Omental fat pad (tissue), 4 donors: ENCODE measurements at places on chromosomes 6 and 20.
A peak's percentile ranks its signal among the peaks of the same experiment; 100 is the strongest.

GRCh38 chr20:32828029-32828680 is 8.4 kb downstream of the MAPRE1 start:
- no peak for DNase-seq

GRCh38 chr6:150788089-150788488 is 77.4 kb upstream of the MTHFD1L start:
- DNase-seq = no peak

DNA sequence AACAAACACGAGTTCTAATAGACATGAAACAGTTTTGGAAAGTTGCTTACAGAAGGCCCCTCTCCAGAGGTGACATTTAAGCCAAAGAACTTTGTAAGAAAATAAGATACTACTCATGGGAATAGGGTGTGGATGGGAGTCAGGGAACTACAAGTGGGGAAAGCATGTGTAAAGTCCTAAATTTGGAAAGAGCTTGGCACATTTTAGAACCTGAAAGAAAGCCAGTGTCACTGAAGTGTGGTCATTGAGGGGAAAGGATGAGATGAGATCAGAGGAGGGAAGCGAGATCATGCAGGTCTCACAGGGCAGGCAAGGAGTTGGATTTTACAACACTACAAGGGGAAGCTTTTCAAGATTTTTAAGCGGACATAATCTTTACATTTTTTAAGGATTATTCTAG is 38.0 kb downstream of the VGLL2 start:
- no peak for DNase-seq

- DNase-seq = no peak
Observed at GRCh38 chr6:71414486-71414885, 125.9 kb downstream of the OGFRL1 start.

DNA sequence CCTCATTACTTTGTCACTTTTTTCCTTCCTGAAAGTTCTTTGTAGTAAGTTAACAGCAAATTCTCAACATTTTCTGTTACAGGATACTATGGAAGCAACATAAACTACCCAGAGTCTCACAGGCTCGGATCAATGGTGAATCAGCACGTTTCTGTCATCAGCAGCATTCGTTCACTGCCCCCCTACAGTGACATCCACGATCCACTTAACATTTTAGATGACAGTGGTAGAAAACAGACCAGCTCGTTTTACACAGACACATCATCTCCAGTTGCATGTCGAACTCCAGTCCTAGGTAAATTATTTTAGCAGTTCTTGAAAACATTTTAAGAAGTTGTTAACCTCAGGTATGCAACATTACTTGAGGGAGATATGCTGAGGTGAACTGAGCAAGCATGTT is 51.6 kb downstream of the RFX6 start:
- no peak for DNase-seq

GRCh38 chr20:15091421-15092037 is 754.1 kb upstream of the FLRT3 start:
- no peak for DNase-seq

GRCh38 chr6:52557389-52558265 is 19.2 kb downstream of the TRAM2 start:
- DNase-seq = no peak

- DNase-seq = no peak
Observed at GRCh38 chr6:55108134-55109130, 65.9 kb upstream of the HCRTR2 start.

DNA sequence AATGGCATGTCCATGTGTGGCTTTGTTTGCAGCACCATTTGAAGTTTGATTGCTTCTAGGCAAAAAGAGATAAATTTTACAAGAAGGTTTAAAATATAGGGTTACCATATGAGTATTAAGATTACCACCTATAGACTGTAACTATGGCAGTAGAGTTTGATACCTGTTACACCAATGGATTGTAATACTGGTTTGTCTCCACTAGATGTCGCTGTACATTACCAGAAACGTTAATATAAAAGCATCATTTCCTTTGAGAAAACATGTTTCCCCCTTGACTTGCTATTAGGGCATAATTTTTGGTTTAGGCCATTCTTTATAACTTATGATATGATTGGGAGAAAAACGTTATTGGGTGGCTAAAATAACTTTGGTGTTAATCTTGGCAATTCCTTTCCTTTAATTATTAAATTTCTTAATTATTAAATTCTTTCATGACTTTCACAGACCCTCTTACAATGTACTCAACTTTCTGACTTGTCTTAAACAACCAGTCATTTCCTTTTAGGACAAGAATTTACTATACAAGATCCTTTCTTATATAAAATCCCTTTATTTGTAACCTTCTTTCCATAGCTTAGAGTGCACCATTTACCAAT is 42.8 kb downstream of the HLA-DPB1 start:
- no peak for DNase-seq

- DNase-seq = no peak
Observed at GRCh38 chr6:26057899-26058298, 29.3 kb upstream of the HFE start.

- DNase-seq = no peak
Observed at GRCh38 chr6:52388790-52389189, 26.8 kb downstream of the PAQR8 start.

- no peak for DNase-seq
Observed at GRCh38 chr6:74731931-74732330, 473.9 kb downstream of the COL12A1 start.

GRCh38 chr6:32603888-32604287 is 14.2 kb upstream of the HLA-DRB1 start:
- DNase-seq = no peak

DNA sequence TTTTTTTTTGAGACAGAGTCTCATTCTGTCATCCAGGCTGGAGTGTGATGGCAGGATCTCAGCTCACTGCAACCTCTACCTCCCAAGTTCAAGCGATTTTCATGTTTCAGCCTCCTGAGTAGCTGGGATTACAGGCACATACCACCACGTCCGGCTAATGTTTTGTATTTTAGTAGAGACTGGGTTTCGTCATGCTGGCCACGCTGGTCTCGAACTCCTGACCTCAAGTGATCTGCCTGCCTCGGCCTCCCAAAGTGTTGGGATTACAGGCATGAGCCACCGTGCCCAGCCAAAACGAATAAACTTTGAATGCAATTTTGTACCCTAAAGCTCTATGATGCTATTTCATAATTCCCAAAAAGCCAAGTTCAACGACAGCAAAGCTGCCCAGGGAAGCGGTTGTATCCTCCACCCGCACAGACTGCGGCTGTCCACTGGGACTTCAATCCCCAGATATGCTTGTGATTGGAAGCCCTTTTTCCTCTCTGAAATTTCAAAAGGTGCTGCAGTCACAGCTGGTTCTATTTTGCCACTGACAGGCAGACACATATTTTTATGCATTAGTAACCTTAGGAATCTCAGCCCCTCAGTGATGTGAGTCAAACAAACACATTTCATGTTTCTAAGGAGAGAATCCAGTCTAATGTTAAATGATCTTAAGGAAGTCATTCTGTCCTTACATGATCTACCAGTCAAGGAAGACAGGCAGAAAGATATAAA is 8.7 kb upstream of the RAMACL start:
- DNase-seq = no peak

DNA sequence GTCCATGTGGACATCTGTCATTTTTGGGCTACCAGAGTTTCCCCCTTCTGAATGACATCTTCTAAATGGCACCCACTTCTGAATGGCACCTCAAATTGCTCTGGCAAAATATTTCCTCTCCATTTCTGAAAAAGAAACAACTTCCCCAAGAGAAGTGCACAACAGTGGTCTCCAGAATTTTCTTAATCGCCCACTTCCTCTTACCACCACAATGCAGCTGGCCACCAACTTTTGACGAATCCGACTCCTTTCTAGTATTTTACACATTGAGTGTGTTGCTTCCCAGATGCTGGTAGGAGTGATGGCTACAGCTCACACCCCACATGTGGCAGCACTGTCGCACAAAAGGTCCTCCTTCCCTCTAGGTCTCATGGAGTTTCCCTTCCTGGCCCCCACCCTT is 216.1 kb downstream of the FOXA2 start:
- DNase-seq = no peak

GRCh38 chr6:137659871-137660270 is 165.7 kb upstream of the OLIG3 start:
- no peak for DNase-seq

DNA sequence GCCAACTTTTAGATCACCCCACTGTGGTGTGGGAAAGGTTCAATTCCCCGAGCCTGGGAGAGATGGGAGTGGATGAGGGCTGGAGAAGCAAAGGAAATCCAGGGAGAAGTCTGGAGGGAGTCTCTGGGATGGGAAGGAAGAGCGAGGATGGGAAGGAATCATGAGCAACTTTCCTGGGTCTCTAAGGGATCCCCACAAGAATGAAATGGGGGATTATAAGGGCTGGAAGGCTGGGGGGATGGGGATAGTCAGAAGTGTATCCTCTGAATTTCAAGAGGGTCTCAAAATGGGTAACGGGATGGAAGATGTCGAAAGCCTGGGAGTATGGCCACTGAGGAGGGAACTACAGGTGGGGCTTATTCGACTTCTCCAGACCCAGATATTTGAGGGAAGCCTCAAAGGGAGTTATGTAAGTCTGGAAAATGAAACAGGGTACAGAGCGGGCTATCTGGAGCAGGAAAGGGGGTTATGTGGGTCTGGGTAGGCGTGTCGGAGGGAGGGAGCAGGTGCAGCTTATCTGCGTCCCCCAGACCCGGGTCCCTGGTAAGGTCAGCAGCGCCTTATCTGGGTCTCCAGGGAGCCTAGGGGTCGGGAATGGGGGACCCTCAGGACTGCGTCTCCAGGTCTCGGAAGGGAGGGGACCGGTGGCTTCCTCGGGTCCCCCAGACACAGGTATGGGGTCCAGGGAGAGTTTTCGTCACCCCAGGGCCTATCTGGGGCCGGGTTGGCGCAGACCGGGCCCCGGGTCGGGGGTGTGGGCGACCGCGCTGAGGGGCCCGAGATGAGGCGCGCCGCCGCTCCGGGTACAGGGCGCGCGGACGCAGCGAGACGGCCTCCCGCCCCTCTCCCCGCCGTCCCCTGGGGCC is 550 bp downstream of the PLAGL2 start:
- no peak for DNase-seq

GRCh38 chr20:39563349-39563748 is 601.2 kb downstream of the DHX35 start:
- DNase-seq = no peak

DNA sequence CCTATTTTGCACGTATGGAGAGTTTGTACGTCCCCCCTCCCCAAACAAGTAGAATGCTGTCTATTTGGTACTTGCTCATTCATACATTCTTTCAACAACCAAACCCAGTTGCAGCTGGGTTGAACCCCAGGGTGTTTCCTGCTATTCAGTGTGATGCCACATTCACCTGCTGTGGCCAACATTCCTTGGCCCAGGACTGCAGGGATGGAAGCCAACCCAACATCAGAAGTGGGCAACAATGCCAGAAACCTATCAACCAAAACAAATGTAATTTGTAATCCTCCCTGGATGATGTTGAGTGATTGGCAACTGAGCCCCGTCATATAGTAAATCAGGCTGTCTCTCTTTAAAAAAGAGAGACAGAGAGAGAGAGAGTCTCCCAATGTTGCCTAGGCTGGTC is 8.9 kb downstream of the NT5E start:
- DNase-seq = no peak

GRCh38 chr6:8383584-8383983 is 51.8 kb downstream of the SLC35B3 start:
- DNase-seq = no peak

GRCh38 chr6:14734416-14735340 is 511.2 kb upstream of the JARID2 start:
- DNase-seq = no peak

- peak; percentile 43 for DNase-seq
Observed at GRCh38 chr20:9609887-9610502, 95.6 kb downstream of the LAMP5 start.

GRCh38 chr6:167093922-167094432 is 28.9 kb upstream of the CCR6 start:
- DNase-seq = no peak
